Erythroblast (primary cell): ENCODE measurements at places on chromosomes 2 and 18.
A peak's percentile ranks its signal among the peaks of the same experiment; 100 is the strongest.

GRCh38 chr2:16974688-16975087 lies 309.1 kb upstream of the CYRIA start:
- no peak for DNase-seq

DNA sequence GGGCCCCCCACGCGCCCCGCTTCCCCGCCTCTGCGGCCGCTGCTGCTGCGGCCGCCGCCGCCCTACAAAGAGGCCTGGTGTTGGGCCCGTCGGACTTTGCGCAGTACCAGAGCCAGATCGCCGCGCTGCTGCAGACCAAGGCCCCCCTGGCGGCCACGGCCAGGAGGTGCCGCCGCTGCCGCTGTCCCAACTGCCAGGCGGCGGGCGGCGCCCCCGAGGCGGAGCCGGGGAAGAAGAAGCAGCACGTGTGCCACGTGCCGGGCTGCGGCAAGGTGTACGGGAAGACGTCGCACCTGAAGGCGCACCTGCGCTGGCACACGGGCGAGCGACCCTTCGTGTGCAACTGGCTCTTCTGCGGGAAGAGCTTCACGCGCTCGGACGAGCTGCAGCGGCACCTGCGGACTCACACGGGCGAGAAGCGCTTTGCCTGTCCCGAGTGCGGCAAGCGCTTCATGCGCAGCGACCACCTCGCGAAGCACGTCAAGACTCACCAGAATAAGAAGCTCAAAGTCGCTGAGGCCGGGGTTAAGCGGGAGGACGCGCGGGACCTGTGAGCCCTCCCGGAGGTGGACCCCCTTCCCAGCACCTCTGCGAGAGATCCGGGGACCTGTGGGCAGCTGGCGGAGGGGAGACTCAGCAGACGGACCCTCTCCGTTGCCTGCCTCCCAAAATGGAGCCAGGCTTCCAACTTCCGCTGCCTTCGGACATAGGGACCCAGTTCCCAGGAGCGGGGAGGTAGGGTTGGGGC lies 1.9 kb downstream of the SP5 start:
- peak; percentile 70 for DNase-seq

- no peak for DNase-seq
Observed at GRCh38 chr2:202883987-202884675, 12.6 kb upstream of the ICA1L start.

DNA sequence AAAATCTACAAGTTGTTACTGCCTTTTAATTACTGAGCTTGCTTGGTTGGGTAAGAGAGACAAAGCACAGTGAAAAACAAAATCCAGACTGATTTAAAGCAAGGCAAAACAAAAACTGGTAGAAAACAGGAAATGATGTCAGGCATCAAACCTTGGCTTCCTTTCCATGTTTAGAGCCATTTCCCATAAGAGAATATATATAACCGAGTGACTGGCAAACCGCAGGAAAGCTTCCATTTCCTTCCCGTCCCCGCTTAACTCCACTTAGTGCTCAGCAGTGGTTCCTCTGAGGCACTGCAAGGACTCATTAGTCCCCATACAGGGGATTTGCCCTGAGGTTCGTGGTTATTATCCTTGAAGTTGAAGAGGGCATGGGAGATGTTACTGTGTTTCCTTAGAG lies 446.3 kb downstream of the LPIN1 start:
- DNase-seq, result no peak

GRCh38 chr18:35132021-35132902 lies 91.0 kb downstream of the MAPRE2 start:
- DNase-seq, result no peak

DNA sequence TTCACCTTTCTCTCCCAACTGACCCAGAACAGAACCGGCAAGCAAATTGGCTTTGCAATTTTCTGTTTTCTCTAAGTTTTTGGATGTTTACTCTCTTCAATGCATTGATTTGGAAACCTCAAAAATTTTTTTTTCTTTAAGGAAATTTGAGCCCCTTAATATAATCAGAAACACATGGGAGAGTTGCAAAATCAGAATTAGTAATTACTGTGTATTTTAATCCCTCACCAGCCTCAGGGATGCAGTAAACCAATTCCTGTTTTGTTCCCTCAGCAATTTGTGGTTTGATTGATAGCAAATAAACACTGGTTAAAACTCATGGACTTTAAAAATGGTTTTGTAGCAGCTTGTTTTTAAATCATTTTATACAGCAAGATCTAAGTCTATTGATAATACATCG lies 281.5 kb downstream of the NEDD4L start:
- DNase-seq, result no peak

- DNase-seq, result no peak
Observed at GRCh38 chr2:109209412-109209811, 80.4 kb downstream of the SH3RF3 start.

DNA sequence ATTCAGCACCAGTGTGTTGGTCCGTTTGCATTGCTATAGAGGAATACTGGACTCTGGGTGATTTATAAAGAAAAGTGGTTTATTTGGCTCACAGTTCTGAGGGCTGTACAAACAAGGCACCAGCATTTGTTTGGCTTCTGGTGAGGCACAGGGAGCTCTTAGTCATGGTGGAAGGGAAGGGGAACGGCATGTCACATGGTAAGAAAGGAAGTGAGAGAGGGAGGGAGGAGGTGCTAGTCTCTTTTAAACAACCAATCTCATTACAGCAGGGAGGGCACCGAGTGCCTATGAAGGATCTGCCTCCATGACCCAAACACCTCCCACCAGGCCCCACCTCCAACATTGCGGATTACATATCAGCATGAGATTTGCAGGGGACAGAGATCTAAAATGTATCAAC lies 143.9 kb upstream of the DLX2 start:
- no peak for DNase-seq

- DNase-seq, result no peak
Observed at GRCh38 chr2:216664593-216665034, 30.7 kb downstream of the IGFBP5 start.

DNA sequence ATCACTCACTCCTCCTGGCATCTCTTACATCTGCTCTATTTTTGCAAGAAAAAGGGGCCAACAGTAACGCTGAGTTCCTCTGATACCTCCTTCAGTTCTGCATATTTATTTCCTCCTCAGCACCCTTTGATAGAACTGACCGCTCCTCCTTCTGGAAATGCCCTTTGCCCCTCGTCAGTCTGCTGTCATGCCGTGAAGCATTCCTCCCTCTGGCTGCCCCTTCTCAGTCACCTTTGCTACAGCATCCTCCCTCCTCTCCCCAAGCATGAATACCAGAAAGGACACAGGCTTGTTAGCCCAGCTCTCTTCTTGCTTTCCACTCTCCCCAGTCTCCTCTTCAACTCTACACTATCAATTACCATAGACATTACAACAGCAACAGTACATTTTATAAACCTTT lies 135.4 kb downstream of the NBAS start:
- no peak for DNase-seq

GRCh38 chr2:70420143-70420542 lies 118.3 kb upstream of the FAM136A start:
- DNase-seq, result no peak

GRCh38 chr2:161571051-161571429 lies 53.2 kb upstream of the SLC4A10 start:
- no peak for DNase-seq

GRCh38 chr2:29165362-29166241 lies 50.4 kb downstream of the CLIP4 start:
- no peak for DNase-seq

GRCh38 chr2:152336119-152336853 lies 1.3 kb downstream of the FMNL2 start:
- DNase-seq, result no peak

DNA sequence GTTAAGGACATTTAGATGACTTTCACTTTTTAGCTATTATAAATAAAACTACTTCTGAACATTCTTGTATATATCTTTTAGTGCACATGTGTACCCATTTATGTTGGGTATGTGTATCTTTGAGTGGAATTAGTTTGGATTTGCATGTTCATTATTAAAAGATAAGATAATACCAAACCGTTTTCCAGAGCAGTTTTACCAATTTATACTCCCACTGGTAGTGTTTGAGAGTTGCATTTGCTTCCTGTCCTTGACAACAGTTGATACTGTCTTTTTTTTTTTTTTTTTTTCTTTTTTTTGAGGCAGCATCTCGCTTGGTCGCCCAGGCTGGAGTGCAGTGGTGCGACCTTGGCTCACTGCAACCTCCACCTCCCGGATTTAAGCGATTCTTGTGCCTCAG lies 23.3 kb downstream of the SLC30A6 start:
- DNase-seq, result peak; percentile 15

- no peak for DNase-seq
Observed at GRCh38 chr18:56516789-56517188, 121.6 kb downstream of the TXNL1 start.

DNA sequence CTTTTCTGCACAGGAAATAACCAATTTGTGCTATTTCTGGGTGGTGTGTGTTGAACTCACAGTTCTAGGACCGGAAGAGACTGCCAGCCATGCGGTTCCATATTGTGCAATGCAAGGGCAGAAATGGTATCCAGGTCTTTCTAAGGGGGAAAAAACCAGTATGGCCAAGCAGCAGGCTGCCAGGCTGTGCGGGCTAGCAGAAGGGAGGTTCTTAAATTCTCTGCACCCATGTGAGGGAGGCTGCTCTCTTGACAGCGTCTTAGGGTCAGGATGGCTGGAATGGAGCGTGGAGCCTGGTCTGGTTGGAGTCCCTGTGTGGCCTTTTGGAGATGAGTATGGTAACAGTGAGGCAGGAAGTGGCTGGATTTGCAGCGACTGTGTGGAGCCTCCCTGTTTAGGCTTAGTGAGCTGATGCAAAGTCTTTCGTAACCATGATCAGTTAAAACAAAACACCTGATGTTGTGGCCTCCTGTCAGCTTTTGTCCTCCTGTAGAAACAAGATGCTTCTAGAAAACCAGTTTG lies 52.6 kb downstream of the NCK2 start:
- no peak for DNase-seq

- DNase-seq, result no peak
Observed at GRCh38 chr18:56756966-56757365, 105.8 kb downstream of the WDR7 start.

- peak; percentile 55 for DNase-seq
Observed at GRCh38 chr2:174247474-174248186, 702 bp downstream of the OLA1 start.

GRCh38 chr18:3857544-3857943 lies 407.6 kb downstream of the TGIF1 start:
- DNase-seq, result no peak

DNA sequence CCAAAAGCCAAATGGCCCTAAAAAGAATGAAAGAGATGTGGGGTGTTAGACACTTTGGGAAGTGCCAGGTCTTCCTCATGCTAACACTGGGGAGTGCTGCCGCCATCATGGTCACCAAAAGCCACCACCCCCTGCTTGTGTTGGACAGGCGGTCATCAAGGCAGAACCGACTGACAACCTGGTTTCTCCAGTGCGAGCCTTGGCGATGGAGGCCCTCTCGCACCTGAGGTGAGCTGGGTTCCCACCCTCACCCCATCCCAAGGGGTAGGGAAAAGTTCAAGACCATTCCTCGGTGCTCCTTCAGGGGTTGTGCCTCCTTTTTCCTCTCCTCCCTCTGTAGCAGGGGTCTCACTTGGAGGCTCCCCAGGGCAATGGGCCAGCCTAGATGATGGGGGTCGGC lies 33.6 kb downstream of the MROH2A start:
- DNase-seq, result no peak

GRCh38 chr18:47373465-47373864 lies 122.0 kb upstream of the SKOR2 start:
- no peak for DNase-seq

DNA sequence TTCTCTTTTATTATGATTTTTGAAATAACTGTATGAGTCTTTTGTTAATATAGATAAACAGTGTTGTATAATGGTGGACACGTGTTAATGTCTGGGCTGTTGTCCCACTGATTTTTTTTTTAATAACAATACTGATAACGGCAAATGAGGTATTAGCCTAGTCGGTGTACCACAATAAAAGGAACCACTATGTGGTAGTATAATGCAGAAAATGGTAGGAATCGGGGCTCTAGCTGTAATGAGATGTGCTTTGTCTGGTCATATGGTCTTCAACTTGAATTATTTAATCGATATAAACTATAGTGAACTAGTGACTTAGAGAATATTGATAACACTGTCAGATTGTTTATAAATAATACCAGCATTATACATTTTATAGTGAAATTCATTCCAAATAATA lies 517.9 kb upstream of the SPHKAP start:
- DNase-seq, result no peak

DNA sequence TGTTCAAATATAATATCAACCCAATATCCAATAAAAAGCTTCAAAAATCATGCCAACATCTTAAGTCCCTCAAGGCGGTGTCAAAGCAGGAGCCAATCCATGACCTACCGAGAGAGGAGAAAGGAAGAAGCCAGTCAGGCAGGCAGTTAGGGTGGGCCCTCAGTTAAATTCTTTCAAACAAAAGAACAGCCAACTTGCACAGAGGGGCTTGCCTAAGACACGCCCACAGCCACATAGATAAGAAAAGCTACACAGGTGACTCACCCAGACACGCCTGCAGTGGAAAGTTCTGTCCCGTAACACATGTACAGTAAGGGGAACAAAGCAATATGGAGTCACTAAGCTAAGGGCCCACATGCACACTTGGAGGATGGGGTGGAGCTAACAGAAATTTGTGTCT lies 61.3 kb downstream of the SP110 start:
- no peak for DNase-seq

DNA sequence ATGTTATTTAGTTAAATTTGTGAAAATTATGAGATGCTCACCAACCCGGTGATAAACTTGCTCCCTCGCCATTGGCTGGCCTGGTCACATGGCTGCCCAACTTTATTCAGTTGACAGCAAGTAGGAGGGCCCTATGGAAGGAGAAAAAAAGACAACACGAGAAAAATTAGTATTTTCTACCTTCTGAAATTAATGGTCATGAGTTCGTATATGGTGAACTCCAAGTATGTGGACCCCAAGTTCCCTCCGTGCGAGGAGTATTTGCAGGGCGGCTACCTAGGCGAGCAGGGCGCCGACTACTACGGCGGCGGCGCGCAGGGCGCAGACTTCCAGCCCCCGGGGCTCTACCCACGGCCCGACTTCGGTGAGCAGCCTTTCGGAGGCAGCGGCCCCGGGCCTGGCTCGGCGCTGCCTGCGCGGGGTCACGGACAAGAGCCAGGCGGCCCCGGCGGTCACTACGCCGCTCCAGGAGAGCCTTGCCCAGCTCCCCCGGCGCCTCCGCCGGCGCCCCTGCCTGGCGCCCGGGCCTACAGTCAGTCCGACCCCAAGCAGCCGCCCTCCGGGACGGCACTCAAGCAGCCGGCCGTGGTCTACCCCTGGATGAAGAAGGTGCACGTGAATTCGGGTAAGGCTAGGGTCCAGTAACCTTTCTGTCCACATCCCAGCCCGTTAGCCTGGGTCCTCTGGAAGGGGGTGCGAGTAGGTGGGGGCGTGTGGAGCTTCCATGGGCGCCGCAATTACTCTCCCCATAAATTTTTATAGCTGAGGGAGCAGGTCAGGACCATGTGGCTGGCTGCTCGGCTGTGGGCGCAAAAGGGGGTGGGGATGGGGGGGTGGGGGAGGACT lies at the start of gene HOXD4:
Gene HOXD4, plus strand, starts transcription at position 109 of the 846 bp plus-strand sequence. Its CDS starts 84 bp downstream, at position 193.
- no peak for DNase-seq

DNA sequence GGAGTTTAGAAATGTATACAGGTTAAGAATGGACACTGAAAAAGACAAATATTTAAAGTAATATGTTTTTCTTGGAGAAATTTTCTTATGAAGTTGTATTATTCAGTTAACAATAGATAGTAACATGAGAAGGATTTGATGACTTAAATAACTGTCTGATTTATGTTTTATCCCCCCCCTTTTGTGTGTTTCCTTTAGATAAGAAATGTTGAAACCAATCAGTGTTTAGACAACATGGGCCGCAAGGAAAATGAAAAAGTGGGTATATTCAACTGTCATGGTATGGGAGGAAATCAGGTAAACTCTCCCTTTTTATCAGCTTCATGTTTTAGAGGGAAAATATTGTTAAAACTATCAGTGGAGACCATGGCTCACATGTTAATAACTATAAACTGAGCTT lies 289.7 kb upstream of the KCNJ3 start:
- no peak for DNase-seq

- DNase-seq, result peak; percentile 92
Observed at GRCh38 chr18:76496194-76496890, 1.3 kb upstream of the ZNF516 start.
